Stimulated activated CD4-positive, alpha-beta T cell treated with anti-CD3 and anti-CD28 coated beads, Interleukin-12 subunit alpha, Interleukin-12 subunit beta, amount 100 ng/mL, for 24 hours (primary cell): ENCODE measurements at places on chromosomes 1 and 21.

- DNase-seq, result no peak
Observed at GRCh38 chr1:65109487-65109886, 38.5 kb upstream of the AK4 start.

GRCh38 chr21:32304998-32305397 is 6.3 kb downstream of the MRAP start:
- DNase-seq, result no peak

DNA sequence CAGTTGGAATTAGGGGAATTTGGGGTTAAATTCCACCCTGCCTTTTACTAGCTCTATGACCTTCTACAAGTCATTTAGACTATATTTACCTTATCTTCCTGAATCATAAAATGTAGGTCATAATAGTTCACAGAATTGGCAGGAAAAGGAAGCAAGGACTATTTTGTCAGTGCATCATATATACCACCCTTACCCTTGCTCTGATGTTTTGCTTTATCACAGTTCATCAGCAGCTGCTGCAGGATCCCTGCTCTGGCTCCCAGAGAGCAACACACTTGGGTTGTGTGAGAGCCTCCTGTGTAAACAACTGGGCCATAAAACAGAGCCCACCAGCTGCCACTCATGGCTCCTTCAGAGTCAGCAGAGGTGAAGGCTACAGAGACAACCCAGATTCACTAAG is 631.6 kb upstream of the CAMK1G start:
- no peak for DNase-seq

DNA sequence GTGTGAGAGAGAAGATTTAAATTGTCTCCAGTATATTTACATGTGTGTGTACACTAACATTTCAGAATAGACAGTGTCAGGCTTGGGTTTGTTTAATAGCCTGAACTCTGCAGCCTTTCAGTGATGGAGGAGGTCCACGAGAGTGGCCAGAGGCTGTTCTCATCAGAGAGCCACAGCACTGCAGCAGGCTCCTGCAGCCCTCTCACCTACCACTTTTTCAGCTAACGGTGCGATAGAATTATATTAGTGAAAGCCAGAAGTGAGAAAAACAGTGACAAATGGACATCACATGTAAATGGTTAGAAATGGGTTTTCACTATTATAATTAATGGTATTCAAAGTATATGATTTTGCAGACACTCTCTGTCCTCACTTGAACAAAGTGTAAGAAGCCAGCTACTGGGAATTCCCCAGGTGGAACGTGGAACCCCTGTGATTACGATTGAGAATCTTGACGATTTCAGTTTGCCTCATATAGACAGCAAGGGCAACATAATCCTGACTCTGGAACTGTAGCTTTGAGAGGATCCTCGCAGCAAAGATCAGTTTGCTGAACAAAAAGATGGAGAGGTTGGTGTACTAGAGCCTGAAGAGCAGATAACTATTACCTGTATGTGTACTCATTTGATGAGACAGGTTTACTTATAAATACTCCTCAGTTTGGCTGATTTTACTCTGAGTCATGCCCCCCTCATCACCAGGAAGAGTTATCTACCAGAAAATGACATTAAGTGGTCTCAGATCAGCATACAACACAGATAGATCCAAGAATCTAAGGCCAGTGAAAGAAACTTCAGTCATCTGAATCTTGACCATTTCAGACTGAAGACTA is 31.4 kb downstream of the IFI16 start:
- no peak for DNase-seq

DNA sequence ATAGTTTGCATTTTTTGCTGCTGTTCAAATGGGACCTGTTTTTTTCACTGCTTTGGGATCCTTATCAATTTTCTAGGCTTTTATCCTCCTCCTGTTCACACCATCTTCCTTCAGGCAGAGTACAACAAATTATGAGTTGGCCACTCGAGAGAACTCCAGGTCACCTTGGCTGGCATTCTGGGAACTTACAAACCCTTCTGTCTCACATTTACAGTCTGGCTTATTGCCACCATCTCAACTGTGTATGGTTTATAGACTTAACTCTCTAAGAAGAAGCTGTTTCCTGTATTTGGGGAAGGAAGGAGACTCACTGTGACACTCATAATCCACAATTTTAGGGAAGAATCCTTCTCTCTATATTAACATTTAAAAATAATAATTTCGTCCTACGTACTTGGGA is 5.4 kb upstream of the ZNF691 start:
- no peak for DNase-seq

GRCh38 chr1:67653304-67653703 is 31.7 kb upstream of the GADD45A start:
- no peak for DNase-seq

DNA sequence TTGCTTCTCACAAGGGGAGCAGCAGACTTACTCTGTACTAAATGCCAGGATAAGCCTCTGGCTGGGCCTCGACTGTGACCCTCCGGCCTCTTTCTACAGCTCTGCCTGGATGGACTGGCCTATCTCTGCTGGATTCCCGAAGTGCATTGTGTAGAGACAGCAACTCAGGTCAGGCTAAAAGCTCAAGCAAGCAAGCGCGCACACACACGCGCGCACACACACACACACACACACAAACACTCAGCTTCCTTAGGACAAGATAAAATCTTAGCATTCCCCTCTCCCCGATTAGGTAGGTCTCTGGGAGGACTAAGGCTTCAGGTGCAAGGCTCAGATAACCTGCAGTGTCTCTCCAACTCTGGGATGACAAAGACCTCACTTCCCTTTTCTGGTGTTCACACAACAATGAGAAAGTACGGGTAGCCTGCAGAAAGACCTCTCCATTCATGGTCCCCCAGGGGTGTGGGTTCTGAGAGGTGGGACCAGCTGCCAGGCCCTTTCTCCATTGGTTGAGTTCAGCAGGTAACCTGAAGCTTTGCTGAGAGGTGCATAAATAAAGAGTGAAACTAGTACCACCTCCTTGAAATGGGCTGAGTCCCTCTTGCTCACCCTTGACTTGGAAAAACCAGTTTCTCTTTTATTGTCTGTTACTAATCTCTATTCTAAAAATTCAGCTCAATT is 155.1 kb upstream of the CAMK1G start:
- no peak for DNase-seq

DNA sequence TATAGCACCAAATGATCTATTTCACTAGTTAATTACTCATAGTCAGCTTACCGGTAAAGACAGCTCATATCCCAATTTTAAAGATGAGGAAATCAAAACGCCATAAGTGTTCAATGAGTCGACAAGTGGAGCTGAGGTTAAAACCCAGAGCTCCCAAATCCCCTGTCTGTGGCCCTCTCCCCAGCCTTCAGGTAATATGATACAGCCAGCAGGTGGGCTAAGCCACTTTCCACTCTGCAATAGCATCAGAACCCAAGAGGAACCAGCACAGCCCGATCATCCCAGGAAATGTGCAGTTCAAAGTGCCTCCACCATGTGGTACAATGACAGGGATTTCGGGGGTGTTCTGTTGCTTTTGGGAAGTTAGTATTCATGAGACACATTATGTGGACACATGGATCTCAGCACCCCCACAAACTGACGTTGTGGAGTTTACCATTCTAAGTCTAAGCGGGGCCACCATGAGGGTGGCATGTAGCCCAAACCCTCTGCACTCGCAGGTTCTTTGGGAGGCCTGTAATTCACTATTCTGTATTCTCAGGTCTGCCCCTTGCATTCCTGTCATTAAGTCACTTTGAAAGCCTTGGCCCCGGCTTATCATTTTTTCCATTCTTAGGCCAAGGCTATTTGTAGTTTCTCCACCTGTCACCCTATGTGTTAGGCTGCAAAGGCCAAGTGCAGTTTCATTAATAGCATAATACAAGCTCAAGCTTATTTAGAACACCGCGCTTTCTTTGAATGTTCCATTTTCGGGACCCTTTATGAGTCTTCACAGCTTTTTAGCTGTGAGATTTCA is 26.3 kb upstream of the ACTN2 start:
- no peak for DNase-seq

GRCh38 chr1:116323491-116323890 is 49.6 kb upstream of the ATP1A1 start:
- DNase-seq, result no peak

GRCh38 chr1:167711797-167712196 is 10.0 kb upstream of the MPZL1 start:
- DNase-seq, result no peak

DNA sequence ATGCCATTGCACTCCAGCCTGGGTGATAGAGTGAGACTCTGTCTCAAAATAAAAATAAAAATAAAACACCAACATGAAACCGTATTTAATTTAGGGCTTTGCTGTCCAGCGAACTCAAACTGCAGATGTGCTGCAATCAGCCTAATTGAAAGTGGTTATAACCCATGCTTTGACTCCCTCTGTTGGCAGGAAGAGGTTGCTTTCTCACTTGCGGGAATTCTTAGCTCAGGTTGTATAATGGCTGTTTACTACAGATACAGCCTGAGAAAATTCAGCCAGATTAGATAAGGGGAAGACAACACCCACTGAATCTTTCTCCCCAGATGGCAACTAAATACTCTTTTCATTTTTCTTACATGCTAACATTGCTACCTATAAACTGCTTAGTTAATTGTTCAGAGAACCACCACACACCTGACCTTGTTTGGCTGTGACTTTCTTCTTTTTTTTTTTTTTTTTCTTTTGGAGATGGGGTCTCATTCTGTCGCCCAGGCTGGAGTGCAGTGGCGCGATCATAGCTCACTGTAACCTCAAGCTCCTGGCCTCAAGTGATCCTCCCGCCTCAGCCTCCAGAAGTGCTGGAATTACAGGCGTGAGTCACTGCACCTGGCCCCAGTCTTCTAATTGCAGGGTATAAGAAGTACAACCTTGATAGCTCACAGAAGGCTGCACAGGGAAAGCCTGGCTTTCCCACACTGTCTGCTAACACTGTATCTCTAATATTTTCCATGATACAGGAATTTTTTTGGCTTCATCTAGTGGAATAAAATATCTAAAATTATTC is 34.6 kb downstream of the DNTTIP2 start:
- no peak for DNase-seq

DNA sequence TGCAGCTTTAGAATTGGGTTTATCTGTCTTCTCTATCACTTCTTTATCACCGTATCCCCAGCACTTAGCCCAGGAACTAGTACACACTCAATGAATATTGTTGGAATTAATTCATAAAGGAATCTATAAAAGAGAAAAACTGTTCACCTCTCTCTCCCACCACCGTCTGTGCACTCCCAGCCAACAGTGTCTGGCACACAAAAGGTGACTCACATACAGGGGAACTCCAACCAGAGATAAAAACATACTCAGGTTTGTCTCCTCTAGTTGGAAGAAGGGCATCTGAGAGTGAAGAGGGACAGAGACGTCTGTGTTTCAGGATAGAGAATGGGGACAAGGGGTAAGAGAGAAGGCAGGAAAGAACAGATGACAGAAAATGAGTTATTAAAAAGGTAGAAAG is 10.0 kb downstream of the ITLN1 start:
- DNase-seq, result no peak

DNA sequence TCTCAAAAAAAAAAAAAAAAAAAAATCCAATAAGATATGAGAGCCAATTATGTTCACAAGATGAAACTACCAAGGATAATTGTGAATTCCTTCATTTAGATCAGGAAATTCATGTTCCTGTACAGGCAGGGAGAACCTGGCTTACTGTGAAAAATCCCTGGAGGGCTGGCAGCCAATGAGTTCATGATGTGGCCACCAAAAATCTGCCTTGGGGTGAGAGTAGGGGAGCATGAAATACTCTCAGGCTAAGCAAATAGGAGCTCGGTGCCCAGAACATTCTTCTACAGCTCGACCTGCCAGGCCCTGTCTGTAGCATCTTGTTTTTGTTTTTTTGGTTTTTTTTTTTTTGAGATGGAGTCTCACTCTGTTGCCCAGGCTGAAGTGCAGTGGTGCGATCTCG is 50.1 kb downstream of the PIK3CD start:
- DNase-seq, result no peak

- no peak for DNase-seq
Observed at GRCh38 chr1:94871031-94871430, 50.9 kb downstream of the SLC44A3 start.

- no peak for DNase-seq
Observed at GRCh38 chr1:65724151-65724550, 68.5 kb upstream of the PDE4B start.

DNA sequence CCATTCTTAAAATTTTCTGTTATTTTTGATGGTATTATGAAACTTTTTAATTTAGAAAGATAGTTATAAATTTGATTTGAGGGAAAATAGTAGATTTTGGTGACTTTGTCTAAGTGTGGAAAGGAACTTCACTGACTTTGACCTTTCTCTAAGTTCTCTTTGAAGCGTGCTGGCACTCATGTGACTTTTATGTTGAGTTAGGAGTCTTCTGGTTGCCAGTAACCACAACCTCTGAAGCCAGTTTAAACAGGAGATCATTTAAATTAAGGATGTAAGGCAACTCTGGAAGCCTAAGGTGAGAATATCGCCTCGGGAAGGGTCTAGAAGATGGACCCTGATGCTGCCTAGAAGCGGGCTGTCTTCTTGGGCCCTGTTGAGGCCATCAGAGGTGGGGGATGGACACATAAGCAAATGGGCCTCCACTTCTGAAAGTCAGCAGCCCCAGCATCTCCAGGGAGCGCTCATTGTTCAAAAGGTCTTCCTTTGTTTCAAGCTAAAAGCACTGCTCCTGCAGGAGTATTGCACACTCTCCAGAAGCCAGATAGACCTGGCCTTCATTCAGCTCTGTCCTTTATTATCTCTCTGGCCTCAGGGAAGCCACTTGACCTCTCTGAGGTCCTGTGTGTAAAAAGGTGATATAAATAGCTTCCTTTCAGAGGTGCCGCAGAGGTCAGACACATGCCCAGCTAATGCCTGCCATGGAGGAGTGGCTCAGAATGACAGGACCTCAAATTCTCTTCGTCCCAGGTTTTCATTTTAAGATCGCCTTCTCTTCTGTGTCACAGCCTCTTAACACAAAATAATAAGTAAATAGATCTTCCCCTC is 5.1 kb upstream of the RCAN1 start:
- no peak for DNase-seq

GRCh38 chr21:38386967-38387366 is 111.3 kb downstream of the ERG start:
- DNase-seq, result no peak

GRCh38 chr21:32348604-32349332 is 44.0 kb downstream of the URB1 start:
- DNase-seq, result no peak

DNA sequence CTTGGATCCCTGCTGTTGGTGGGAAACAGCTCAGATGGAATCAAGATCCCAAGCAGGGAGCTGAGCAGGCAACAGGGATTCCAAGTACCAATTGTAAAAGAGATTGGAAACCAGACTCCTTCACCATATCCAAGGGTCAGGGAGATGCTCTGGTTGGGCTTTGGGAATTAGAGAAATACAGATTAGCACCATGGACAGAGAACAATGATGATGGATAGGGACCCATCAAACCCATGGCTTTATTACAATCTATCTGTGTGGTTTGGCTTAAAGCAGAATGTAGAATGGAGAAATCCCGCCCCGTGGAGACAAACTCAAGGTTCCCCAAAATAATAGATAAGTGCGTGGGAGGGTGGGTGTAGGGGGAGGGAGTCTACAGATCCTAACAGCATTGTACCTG is 120.7 kb upstream of the CSF3R start:
- DNase-seq, result no peak

- DNase-seq, result no peak
Observed at GRCh38 chr1:185144233-185144632, 12.5 kb downstream of the TRMT1L start.

- DNase-seq, result peak; percentile 34
Observed at GRCh38 chr1:27111626-27112573, 43.0 kb downstream of the SLC9A1 start.
